GM12892 (cell line): ENCODE measurements at places on chromosomes 11 and 22.

DNA sequence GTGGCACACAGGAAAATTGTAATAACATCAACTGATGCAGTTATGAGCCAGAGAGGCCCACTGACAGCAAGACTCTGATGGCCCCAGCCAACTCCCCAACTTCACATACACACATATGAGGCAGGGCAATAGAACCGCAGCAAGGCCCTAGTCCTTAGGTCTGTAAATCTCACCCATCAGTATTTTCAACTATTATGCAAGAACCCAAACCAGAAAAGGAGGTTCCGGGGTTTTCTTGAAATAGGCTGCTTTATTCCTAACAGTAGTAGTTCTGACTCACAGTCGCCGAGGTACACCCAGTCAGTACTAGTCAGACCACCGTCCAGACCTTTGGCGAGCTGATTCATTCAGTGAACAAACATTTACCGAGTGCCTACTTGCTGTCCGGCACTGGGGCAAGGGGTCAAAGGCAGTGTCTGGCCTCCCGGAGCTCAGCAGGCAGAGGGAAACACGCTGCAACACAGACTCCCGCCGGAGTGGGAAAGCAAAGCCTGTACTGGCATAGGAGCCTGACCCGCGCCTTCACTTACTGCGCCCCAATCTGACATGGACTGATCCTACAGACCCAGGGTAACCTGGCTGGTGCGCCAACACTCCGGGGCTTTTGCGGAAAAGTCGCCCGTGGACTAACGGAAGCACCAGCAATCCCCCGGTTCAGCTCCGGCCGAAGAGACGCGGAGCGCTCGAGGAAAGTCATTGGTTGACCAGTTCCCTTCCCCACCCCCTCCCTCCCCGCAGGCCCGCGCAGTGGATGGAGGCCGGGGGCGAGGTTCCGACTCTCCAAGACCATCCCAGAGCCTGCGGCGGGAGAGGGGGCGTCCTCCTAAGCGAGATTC, 1.3 kb downstream of the PLEKHA7 start:
- DNase-seq: no peak

GRCh38 chr11:12212174-12212820, 101.9 kb downstream of the MICAL2 start:
- no peak for DNase-seq

DNA sequence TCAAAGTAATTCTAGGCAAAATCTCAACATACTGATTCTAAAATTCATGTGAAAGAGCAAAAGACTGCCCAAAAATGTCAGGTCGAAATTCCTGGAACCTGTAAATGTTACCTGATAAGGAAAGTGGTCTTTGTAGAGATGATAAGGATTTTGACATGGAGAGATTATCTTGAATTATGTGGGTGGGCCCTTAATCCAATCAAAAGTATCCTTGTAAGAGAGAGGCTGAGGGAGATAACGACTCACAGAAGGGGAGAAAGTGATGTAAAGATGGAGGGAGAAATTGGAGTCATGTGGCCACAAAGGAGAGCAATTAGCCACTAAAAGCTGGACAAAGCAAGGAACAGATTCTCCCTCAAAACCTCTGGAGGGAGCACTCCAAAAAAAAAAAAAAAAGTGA, 20.5 kb downstream of the RRM1 start:
- no peak for DNase-seq

DNA sequence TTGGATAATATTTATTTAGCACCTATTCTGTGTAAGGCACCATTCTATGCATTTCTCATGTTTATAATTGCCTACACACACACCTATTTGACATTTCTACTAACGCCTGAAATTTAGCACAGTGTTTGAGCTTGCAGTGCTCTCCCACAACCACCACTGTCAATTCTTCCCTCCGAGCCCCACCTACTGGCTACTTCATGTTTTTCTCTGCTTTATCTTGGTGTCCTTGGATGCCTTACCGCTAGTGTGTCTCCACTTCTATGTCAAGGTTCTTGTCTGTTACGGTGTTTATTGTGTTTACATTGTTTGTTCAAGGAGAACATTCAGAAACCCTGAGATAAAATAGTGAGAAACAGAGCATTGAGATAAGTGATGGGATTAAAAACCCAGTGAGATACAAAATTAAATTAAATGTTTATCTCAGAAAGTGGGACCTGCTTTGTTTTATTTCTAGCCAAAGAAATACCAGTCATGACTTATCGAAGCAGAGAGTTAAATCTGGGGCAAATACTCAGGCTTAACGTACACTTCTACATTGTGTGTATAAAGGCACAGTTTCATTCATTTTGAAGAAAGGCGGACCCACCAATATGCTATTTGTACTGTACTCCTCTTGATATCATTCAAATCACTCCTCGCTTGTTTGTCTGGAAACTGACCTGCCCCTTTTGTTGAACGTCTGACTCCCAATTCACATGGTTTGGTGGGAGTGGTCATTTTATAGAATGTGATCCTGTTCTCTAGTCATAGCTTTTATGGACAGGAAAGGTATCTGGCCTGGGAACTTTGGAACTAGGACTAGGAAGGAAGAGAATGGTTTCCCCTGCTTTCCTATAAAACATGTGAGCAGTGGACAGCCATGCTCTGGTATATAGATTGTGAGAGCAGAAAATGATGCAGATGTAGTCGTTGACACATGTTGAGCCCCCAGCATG, 39.2 kb upstream of the SLC36A4 start:
- no peak for DNase-seq

- no peak for DNase-seq
These were observed 5.4 kb downstream of the PCF11 start for GRCh38 chr11:83162377-83162776.

DNA sequence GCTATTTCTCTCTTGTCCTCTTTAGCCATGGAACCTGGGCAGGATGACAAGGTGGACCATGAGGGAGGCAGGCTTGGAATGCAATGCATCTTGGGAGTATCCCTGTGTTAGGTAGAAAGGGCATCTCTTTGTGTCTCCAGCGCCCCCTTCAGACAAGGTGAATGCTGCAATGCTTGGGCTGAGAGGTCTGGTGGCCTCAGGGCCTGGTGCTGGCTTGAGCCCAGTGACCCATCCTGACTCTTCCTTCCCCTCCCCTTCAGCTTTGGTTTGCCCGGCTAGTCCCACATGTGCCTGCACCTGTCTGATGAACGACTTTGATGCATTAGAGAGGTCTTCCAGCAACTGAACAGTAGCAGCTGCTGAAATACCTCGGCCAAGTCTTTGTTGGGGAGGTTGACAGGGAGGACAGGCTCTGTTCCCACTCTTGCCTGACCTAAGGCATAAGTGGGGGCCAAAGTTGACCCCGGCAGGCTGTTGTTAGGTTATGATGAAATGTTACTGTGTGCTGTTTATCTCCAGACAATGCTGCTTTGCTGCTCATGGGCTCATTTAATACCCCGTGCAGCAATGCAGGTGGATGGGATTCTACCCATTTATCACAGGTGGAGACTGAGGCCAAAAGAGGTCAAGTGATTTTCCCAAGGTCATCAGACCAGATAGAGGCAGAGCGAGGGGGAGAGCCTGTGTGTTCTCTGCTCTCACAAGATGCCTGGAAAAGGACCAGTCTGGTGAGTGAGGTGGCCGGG, 22.5 kb downstream of the MYO18B start:
- DNase-seq: no peak

DNA sequence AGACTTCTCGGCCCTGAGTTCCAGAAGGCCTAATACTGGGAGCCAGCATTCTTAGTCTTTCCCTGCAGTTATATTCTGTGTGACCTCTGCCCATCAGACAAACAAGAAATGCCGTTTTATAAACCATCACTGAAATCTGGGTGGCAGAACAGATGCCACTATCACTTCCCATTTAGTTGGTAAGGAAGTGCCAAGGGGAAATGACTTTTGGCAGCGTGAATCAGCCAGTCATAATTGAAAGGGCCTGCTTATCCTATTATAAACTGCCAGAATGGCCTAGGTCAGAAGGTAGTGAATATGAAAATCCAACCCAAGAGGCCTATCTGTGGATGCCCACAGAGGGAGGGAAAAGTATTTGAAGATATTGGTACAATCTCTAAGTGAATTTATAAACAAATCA, 646.8 kb upstream of the CCDC90B start:
- no peak for DNase-seq

GRCh38 chr22:47333625-47334024, 571.2 kb downstream of the TBC1D22A start:
- DNase-seq: no peak

GRCh38 chr11:8223513-8223900, 40.2 kb downstream of the LMO1 start:
- no peak for DNase-seq

- no peak for DNase-seq
These were observed 16.7 kb downstream of the BCL2L13 start for GRCh38 chr22:17655289-17655688.

DNA sequence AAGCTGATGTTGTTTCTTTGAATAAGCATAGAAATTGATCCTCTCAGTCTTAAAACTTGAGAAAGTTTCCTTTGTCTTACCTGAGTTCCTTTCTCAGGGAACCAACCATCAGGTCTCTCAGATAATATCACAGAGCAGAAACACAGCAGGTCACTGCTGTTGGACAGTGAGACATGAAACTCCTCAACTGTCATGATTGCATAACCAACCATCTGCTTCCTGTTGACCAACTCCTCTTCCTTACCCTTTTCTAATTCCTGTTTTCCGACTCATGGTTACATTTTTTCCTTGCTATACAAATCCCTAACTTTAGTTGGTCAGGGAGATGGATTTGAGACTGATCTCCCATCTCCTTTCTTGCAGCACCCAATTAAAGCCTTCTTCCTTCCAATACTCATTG, 845.3 kb downstream of the FAM181B start:
- no peak for DNase-seq

DNA sequence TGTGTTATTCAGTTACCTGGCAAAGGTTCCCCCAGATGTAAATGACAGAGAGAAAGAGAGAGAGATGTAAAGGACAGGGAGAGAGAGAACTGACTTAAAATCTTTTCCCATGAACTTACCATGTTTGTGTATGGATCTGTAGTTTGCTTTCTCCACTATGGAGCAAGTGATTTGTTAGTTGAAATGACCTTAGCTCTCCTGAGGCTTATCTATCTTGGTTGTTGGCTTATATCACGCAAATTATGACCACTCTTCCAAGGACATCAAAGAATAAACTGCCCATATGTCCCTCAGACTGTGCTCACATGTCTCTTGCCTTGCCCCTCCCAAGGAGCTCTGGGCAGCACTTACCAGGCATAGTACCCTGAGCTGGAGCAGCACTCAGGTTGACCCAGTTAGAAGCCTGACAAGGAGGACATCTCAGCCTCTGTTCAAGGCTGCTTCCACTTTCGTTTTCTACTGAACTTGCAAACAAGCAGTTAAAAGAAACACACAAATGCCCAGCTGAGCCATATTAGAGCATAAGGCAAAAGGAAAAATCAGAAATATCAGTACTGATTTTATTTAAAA, 95.3 kb upstream of the RCN1 start:
- no peak for DNase-seq

GRCh38 chr22:21622919-21623647, 6.7 kb downstream of the YDJC start:
- no peak for DNase-seq

DNA sequence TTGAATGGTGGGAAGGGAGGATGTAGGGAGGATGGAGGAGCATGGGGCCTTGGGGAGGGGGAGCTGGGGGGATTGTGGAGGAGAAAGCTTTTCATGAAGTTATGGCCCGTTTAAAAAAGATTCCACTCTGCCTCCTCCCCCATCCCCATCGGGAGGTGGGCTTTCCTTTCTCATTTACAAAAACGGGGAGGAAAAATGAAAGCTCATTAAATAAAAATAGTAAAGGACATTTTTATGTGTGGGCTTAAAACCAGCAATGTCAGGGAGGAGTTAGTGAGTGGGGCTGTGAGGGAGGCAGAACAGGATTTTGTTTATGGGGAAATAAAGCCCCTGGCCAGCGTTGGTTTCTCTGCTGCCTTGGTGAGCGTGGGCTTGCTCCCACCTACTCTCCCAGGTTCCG, 83.2 kb downstream of the ZBTB16 start:
- no peak for DNase-seq

- DNase-seq: no peak
These were observed 76.9 kb downstream of the DKK3 start for GRCh38 chr11:11931461-11932055.

DNA sequence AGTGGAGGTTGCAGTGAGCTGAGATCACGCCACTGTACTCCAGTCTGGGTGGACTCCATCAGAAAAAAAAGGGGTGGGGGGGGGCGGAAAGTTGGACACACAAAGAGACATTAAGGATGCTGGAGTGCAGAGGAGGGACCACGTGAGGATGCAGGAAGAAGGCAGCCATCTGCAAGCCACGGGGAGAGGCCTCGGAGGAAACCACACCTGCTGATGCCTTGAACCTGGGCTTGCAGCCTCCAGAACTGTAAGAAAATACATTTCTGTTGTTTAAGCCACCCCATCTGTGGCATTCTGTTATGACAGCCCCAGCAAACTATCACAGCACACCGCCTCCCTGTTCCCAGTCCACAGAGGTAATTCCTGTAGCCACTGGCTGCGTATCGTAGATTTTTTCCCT, 9.2 kb upstream of the STIP1 start:
- DNase-seq: no peak

DNA sequence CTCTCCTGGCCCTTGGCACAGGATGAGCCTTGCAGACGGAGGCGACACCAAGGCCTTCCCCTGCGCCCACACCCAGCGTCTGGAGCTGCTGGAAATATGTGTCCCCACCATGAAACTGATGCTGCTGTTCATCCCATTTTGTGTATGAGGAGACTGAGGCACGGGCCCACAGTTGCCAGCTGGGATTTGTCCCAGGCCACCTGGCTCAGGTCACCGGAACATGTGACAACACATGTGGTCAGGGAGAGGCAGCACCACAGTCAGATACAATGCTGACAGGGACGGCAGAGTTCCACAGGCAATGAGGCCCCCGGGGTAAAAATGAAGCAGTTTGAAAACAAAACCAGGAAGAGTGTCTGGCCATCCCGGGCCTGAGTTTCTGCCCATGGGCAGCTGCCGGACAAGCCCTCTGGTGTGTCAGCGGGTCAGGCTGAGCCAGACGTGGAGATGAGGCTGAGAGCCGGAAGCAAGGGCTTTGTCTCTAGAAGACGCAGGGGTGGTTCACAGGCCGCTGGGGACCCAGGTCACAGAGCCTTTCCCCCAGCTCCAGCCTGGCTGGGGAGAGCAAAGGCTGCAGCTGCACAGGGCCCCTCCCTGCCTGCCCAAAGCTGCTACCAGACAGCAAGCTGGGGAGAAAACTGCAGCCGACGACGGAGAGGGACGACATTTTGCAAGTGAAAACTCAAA, 80.7 kb downstream of the CDKN1C start:
- DNase-seq: no peak

DNA sequence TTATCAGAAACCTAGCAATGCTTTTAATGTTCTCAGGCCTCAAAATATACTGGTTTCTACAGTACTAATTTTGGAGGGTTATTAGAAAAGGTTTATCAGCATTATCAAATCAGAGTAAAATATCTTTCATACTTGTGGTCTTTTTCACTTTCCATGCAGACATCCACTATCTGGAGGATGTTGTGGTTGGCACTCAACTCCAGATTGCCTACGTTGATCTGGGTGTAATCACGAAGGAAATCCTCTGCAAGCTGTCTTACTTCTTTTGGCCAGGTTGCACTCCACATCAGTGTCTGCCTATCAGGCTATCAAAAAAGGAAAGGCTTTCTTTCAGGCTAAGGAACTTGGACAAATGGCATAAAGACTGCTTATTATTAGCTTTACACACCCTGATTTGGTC, 11.6 kb downstream of the DDX17 start:
- no peak for DNase-seq
